Left ventricle myocardium superior (tissue), 1 donor: ENCODE measurements at places on chromosomes 7 and 10.
A peak's percentile ranks its signal among the peaks of the same experiment; 100 is the strongest.

DNA sequence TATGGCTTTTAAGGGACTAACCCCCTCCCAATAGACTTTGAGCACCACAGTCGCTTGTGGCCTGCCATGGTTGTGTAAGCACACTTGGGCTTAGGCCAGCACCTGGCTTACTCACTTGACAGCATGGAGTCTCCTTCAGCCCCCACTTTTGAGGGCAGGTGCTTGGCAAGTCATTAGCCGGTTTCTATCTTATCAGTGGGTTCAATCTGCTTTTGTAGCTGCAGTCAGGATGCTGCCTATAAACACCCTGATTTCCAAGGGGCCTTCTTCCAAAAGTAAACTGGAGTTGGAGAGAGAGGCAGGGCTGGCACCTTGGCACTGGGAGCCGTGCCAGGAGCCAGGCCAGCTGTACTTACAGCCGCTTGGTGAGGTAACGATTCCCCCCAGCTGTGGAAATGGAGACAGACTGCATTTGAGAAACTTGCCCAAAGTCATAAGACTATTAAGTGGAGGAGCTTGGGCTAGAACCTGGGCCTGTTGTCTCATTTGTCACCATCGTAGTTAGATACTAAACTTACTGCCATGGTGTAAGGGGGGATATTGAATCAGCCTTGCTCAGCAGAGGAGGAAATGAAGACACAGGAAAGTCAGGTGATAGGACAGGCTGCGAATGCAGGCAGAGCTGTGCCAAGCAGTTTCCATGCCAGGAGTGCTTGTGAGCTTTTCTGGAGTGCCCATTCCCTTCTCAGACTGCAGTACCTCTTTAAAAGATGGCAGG, 92.2 kb upstream of the EFCAB10 start:
- peak; percentile 59 for DNase-seq

DNA sequence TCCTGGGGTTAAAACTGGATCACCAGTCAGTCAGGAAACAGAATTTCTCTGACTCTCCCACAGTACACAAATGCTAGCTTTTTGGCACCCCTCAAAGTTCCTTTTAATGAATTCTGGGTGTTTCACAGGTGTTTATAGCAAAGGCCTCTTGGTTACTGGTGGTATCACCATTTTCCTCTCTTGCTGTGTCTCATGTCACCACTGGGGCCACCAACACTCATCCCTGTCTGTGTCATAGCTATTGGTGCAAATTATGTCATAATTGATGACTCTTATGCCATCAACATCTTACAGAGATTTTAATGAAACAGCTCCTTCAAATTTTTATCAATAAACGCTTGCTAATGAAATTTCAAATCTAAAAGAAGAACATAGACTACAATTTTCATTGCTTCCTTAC, 27.7 kb upstream of the OSBPL3 start:
- DNase-seq, result no peak

DNA sequence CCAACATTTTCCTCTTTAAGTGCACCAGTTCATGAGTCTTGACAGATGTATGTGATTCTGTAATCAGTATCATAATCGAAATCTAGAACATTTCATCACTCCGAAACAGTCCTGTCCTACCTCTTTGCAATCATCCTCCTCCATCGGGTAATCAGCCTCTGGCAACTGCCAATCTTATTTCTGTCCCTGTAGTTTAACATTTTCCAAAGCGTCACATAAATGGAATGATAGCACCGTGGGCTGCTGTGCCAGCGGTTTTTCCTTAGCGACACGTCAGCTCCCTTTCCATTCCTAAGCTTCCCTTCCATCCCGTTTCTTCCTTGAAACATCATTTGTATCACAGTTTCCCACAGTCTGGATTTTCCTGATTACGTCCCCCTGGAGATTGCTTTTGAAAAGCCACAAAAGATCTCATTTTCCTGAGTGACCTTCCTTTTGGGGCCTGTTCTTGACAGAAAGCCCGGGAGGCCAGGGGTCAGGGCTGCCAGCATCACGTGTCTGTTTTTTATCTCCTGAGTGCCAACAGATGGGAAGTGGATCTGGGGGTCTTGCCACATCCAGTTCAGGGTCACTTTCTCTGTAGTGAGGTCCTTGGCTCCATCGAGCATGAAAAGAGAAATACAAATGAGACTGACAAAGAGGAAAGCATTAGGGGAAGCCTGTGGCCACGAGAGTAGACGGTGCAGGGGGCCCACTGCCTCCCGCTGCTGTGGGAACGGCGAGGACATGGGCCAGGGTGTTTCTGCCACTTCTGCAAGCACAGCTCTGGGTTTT, 31.6 kb downstream of the TMEM120A start:
- peak; percentile 67 for DNase-seq

GRCh38 chr7:150340024-150340749, 1.2 kb downstream of the RARRES2 start:
- DNase-seq, result peak; percentile 79

DNA sequence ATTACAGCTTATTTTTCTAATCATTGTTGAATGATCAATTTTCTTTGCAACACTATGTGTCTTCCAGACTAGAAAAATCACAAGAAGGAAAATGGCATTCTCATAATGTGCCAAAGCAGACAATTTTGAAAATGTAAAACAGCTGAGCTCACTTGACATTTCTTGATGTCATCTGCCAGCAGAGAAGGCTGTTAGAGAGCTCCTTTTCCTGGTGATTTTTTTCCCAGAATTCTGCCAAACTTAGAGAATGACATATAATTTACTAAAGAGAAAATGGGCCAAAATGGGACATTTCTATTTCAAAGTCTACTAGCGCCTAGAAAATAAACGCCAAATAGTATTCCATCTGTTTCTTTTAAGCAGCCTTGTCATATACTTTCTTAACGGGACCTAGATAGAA, 88.9 kb upstream of the CSTF2T start:
- no peak for DNase-seq

GRCh38 chr10:97462309-97462708, 16.3 kb downstream of the ZDHHC16 start:
- DNase-seq, result no peak

DNA sequence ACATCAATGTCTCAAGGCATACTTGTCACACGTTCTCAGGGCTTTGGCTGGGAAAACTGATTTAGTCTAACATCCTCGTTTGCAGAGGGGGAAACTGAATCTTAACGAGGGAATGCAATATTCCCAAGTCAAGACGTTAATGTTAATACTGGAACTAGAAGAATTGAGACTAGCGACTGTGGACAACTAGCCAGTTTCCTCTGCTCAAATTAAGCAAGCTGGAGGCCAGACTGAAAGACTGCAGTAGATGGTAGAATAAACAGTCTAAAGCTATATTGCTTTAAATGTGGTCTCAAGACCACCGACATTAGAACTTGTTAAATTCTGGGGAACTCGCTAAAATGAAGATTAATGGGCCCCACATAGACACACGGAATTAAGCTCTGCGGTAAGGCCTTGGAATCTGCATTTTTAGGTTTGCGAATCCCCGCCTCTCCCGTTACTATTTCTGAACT, 639 bp upstream of the TFAM start:
- no peak for DNase-seq

DNA sequence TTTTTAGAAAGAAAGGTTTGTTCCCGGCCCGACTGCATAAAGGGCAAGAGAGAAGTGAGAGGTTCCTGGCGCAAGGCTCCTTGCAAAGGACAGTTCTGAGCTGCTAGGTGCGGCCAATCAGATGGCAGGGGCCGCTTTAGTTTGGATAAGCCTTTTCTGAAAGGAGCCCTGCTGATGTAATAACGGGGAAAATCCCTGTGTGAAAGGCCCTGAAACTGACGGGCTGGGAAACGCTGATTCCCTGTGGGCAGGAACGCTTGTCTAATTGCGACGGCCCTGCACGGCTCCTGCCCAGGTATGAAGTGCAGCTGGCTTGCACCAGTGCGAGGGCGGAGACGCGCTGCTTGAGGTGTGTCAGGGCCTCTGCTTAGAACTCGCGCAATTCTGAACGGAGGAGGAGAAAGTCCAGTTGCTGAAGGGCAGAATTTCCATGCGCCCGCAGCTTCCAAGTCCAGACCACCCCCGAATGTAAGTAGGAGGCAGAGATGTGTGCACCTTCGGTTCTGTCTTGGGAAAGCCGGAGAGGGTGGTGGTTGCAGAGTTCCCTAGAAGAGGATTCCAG, 30.5 kb downstream of the TACC2 start:
- DNase-seq, result peak; percentile 46
